ENCODE measurements at places on chromosomes 7 and 10.
A peak's percentile ranks its signal among the peaks of the same experiment; 100 is the strongest.

DNA sequence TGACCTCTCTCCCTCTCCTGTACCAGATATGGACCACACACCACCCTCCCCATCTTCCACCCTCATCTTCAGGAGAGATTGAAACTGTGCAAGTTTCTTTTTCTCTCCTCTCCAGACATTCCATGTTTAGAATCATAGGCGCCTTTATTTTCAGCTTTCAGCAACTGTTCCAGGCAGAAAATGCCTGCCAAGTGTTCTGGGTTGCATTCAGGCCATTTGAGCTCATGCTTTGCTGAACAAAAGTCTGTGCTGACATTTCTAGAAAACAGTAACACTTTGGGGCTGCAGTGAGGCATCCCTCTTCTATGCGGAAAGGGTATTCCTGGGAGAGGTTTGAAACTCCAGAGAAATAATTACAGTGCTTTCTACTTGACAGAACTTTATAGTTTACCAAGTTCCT, 361.7 kb downstream of the GPAM start:
- no peak for DNase-seq

DNA sequence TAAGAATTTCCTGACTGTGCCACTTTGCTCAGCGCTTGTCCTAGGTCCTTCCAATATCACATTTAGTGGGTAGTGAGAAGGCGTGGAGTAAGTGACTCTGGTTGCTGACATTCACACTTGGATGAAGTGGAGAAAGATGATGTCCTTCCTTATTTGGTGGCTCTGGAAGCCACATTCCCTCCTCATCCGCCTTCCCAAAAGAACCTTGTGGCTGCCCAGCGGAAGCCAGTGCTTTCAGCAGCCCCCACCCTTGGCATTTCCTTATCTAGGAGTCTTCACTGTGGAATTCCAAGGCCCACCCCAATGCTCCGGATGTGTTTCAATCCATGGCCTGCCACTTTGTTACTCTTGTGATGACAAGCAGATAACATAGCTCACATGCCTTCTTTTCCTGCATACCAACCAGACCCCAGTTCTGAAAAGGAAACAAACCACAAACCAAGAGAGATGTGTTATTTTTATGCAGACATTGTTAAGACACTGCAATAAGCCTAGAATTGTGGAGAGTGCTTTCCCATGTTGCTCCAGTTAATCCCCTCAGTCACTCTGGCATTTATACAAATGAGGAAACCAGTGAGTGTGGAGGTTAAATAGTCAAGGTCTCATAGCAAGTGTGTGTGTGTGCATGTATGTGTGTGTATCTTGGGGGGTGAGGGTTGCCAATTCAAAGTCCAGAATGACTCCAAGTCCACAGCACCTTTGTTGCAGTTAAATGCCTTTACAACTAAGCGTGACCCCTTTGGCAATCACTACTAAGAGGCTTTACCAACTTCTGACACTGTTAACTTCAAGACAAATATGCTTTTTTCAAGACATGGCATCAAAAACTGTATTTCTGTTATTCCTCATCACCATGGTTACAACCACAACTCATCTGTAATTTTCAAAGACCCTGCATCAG, 10.3 kb upstream of the ANKRD1 start:
- no peak for DNase-seq

- no peak for DNase-seq
These were observed at the start of gene COL1A2 for GRCh38 chr7:94394437-94395140. COL1A2 (plus strand) TSS chr7:94394895; CDS start chr7:94395032, 137 bp downstream.

DNA sequence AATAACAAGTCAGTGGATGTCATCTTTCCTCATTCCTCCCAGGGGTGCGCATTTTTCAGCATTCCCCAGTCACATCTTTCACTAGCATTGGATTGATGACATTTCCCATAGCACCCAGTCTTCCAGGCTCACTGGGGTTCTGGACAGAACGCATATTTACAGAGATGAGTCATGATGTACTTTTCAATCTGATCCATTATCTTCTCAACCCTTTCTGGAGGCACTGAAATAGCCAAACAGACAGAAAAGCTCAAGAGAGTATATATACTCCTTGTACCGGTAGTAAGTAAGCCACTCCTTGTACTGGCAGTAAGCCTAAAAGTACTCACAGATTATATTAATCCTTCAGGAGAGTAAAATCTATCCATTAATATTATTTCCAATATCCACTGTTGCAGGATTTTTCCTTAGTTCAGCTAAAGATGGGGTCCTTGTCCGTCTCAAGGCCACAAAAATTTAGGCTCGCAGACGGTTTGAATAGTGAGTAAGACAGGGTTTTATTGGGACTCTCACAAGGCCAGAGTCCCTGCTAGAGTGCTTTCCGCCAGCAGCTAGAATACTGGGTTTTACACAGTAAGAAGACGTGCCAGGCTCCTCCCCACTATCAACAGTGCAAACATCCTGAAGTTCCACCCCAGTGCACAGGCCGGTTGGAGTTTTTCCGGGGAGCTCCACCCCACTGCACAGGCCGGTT, 60.8 kb downstream of the MDH2 start:
- DNase-seq = no peak

DNA sequence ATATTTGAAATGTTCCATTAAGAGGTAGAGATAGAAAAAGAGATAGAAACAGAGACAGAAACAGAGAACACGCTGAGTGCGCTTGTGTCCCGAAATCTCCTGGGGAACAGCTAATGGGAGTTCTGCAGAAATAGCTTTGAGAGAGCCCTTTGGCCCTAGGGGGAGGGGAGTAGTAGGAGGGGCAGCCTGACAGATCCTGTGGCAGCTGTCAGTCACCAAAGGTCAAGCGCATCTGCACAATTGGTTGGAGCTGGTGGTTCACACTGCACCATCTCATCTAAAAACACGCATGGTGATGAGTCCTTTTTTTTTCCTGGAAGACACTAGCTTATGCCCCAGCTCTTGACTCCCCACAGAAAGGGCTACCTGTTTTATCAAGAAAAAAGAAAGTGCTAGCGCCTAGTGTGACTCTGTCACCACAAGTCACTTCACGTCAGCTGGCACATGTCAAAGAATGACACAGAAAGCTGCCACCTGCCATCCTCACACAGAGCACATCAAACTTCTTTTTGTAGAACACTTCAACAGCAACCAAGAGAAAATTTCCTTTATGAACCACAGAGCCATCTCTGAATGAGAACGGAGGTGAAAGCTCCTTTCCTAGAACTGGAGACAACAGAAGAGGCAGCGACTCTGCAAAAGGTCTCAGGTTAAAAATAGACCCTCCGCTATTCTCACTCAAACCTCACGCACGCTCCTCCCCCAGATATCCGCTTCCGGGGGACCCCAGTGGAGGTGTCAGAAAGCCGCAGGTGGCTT, 125.7 kb downstream of the GFRA1 start:
- no peak for DNase-seq

DNA sequence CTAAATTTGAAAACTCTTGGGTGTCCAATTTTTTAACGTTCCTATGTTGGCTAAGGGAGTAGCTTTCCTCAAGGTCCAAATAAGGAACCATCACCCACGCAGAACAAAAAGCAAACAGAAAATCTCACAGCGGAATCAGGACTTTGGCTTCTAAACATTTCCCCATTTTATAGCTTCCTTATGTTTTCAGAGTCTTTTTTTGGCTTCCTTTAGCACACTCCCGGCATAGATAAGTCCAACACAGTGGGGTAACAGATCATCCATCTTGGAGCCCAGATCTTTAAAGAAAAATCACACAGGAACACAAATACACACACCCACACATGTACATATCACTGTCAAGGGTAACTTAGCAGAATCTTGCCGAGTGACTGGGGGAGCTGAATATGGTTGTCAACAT, 4.2 kb upstream of the TCF7L2 start:
- no peak for DNase-seq

- peak; percentile 24 for DNase-seq
These were observed 115.9 kb upstream of the CACUL1 start for GRCh38 chr10:118870467-118871243.

- no peak for DNase-seq
These were observed 58.3 kb downstream of the CDHR3 start for GRCh38 chr7:106021151-106022067.

- DNase-seq = no peak
These were observed 338.8 kb downstream of the NRG3 start for GRCh38 chr10:82213784-82214183.

GRCh38 chr7:19772306-19772705, 1.1 kb downstream of the TMEM196 start:
- DNase-seq = no peak

DNA sequence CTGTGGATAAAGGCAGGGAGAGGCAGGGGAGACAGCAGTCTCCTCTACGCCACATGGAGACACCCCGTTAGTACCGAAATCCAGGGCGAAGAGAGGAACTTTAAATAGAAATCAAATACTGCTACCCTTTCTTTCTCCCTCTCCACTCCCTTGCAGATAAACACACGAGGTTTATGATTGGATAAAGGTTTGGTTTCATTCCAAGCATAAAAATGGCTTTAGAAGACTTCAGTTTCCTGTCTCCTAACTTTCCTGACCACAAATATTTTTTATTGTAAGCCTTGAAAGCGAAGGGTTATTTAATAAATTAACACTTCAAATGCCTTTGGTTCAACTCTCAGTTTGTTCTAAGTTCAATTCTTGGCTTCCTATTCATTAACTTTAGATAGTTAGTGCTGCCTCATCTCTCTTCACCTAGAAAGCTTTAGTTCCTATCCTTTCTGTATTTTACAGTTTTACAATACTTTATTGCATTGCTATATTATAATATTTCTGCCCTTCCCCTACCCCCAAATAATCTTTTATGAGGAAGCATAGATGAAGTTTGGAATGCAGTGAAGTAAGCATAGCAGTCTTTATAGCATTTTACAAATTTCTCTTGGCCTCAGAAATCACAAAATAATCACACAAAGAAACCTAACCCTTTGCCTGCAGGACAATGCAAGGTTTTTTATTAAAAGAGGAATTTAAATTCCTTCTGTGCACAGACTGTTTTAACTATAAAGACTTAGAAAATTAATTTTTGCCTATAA, 31.5 kb upstream of the ARID5B start:
- DNase-seq = no peak

DNA sequence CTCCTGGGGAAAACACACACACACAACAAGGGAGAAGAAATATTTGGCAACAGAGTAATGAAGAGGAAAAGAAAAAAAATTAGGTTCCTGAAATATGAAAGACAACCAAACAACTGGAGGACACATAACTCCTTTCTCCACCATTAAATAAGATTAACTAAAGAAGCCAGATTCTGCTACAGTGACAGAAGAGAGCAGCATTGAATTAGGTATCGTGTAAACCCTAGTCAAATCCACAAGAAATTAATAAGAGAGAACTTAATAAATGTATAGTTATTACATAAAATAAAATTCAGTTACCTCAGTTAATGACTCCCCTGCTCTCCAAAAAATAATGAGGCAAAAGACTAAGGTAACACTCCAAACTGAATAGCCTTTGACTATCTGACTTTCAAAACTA, 306.7 kb downstream of the CRPPA start:
- no peak for DNase-seq

- DNase-seq = no peak
These were observed 802.3 kb upstream of the SORCS1 start for GRCh38 chr10:107966826-107967225.

DNA sequence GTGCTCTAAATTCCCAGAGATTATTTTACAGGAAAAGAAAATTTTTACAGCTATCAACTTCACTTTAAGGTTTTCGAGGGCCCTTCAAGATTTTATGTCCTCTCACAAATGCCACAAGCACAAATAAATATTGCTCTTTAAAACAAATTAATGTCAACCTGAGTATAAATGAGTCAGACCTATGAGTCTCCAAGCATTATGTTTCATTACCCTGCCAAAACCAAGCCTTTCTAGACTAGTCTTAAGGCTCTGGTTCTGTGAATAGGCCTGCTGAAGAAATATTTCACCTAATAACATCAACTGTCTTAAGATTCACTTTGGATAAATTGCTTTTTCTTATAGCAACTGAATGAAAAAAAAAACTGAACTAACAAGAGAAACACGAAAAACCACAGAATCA, 153.0 kb downstream of the PDE1C start:
- no peak for DNase-seq

- DNase-seq = no peak
These were observed 23.3 kb upstream of the KIAA1549 start for GRCh38 chr7:139004321-139005090.

GRCh38 chr10:85778074-85778473, 588.5 kb downstream of the GRID1 start:
- DNase-seq = no peak

- peak; percentile 33 for DNase-seq
These were observed 191.5 kb downstream of the PHTF2 start for GRCh38 chr7:77989981-77990566.

DNA sequence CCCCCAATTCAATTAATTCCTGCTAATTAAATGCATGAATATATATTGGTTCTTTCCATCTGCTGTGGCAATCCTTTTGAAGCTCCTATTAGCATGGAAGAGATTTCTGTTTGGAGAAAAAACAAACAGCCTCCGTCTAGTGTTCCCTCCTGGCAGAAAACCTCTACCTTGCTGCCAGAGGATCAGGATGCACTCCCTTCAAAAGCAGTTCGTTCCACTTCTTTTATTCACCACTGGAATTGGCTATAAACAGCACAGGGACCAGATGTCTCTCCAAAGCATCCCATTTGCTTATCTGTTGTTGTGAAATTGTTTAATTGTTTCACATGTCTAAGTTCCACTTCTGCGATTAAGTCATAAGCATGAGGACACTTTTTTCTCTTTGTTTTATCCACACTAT, 77.8 kb upstream of the PTN start:
- DNase-seq = no peak

GRCh38 chr7:43010061-43010460, 77.9 kb downstream of the MRPL32 start:
- no peak for DNase-seq

GRCh38 chr7:124263232-124263827, 230.5 kb upstream of the TMEM229A start:
- DNase-seq = peak; percentile 57

DNA sequence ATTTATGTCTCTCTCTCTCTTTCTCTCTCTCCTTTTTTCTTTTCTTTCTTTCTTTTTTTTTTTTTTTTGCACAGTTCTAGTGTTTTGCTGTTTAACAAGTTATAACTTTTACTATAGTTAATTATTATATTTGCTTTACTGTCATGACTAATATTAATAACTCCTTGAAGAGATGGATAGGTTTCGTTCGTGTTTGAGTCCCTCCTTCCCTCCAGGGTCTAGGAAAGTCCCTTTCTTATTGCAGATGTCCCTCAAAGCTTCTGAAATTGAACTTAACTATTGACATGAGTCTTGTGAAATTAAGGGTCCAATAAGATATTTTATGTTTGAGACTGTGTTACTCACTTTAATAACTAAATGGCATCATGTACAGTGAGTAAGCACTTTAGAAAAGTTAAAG, 131.4 kb downstream of the PLXDC2 start:
- DNase-seq = no peak

DNA sequence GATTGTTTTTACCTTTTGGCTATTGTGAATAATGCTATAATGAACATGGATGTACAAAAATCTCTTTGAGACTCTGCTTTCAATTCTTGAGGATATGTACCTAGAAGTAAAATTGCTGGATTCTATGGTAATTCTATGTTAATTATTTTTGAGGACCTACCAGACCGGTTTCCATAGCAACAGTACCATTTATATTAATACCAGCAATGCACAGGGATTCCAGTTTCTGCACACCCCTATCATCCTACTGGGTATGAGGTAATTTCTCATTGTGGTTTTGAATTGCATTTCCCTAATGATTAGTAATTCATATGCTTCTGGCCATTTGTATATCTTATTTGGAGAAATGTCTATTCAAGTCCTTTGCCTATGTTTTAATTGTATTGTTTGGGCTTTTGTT, 9.9 kb upstream of the PPP1R9A start:
- DNase-seq = no peak

All from WERI-Rb-1 (cell line).